ENCODE measurements at places on chromosomes 4 and X. TPM values are rescaled to one million over a fixed set of nuclear protein-coding genes. Genes with fewer than 3 reads are reported as not detected.

The STK26 gene
- 0.91 TPM for polyA plus RNA-seq

DNA sequence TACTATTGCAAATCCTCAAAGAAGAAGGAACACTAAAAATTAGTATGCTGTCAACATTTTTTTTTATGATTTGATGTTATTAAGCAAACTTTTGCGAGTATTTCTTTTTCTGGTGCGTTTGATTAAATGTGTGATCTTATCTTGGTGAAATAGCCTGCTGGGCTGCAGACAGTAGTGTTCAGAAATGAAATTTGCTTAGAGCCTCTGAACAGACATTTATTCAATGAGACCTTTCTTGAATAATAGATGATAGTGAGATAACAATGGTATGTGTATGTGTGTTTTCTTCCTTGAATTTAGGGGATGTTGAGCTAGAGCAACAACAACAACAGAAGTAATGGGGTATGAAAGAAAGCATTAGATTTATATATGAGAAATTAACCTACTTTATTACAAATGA, 12.7 kb downstream of the ADGRL3 start:
- H3K27ac ChIP-seq, result no peak overlapping the region
- no peaks in the 10 kb centered on the region for H3K36me3 ChIP-seq
- no peaks in the 10 kb centered on the region for H3K4me1 ChIP-seq
- no peaks in the 10 kb centered on the region for H3K27me3 ChIP-seq
- DNase-seq, result no peak

GRCh38 chr4:174626342-174627008, 104.2 kb upstream of the HPGD start:
- no peaks in the 10 kb centered on the region for H3K4me1 ChIP-seq
- no peaks in the 10 kb centered on the region for H3K36me3 ChIP-seq
- DNase-seq, result no peak
- H3K27me3 ChIP-seq, result no peaks in the 10 kb centered on the region
- no peak overlapping the region for H3K4me3 ChIP-seq

DNA sequence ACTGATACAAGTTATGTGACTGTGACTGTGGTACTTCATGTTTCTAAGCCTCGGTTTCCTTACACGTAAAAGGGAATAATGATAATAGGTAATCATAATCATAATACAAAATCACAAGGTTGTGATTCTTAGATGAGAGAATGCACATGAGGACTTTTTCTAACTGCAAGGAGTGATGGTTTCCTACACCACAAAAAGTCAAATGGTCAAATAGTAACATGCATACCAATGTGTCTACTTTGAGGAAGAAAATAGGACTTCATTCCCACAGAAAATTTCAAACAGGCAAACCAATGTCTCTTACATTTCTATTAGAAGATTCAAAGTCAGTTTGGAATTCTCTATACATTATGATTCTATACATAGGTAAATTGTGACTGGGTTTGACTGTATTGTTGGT, 368.7 kb upstream of the FTHL17 start:
- H3K27me3 ChIP-seq, result no peaks in the 10 kb centered on the region
- no peaks in the 10 kb centered on the region for H3K36me3 ChIP-seq
- no peak for DNase-seq
- H3K4me1 ChIP-seq, result no peaks in the 10 kb centered on the region
- H3K27ac ChIP-seq, result no peak overlapping the region
- H3K4me3 ChIP-seq, result no peak overlapping the region

DNA sequence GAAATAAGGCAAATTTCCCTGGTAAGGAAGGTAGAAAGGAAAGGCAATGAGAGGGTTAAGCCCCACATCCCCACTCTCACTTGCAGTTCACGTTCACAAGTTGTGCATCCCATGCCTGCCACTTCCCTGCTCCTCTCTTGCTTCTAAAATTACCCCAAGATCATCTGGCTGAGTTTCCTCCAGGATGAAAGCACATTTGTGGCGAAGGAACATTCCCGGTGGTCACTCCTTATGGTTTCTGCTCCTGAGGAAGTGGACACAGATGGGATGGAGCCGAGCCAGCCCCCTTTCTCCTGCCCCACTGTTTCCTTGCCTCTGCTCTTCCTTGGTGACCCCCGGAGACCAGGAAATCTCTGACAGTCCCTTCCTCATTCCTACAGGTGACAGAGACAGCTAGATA, 37.5 kb downstream of the SPINK2 start:
- no peaks in the 10 kb centered on the region for H3K27me3 ChIP-seq
- H3K4me3 ChIP-seq, result no peak overlapping the region
- H3K4me1 ChIP-seq, result peaks cover 15% of the 10 kb centered on the region
- no peak for DNase-seq
- H3K36me3 ChIP-seq, result no peaks in the 10 kb centered on the region

Measured in heart left ventricle (tissue), 16 donors.